ENCODE measurements at places on chromosomes 4 and X.

DNA sequence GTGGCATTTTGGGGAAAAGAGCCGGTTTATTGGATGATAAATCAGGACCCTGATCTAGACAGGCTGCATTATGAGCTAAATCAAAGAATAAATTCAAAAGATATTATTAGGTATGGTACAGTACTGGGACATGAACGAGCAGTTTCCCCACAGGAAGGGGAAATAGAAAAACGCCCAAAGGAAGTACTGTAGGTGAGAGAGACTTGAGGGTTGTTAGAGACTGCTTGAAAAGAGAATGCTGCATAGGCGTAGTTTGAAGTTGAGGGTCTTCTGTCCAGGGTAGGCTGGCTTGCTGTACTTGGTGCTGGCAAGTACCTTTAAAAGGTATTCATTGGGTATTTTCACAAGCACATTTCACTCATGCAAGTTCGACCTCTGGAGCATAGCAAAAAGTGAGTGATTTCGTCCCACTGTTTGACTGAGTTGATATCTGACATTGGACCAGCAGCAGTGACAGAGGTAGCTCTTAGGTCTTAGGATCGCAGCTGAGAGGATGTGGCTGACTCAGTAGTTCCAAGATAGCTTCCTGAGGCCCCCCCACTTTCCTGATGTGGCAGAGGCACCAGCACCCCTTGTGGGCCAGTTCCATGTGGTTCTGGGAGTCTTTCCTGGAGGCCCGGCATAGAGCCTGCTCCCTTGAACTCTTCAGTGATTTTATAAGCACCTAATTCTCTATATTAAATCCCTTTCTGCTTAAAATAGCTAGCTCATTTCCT, 64.3 kb downstream of the TMEM131L start:
- DNase-seq = no peak

GRCh38 chr4:95167805-95168204, 381.0 kb downstream of the UNC5C start:
- DNase-seq = no peak

DNA sequence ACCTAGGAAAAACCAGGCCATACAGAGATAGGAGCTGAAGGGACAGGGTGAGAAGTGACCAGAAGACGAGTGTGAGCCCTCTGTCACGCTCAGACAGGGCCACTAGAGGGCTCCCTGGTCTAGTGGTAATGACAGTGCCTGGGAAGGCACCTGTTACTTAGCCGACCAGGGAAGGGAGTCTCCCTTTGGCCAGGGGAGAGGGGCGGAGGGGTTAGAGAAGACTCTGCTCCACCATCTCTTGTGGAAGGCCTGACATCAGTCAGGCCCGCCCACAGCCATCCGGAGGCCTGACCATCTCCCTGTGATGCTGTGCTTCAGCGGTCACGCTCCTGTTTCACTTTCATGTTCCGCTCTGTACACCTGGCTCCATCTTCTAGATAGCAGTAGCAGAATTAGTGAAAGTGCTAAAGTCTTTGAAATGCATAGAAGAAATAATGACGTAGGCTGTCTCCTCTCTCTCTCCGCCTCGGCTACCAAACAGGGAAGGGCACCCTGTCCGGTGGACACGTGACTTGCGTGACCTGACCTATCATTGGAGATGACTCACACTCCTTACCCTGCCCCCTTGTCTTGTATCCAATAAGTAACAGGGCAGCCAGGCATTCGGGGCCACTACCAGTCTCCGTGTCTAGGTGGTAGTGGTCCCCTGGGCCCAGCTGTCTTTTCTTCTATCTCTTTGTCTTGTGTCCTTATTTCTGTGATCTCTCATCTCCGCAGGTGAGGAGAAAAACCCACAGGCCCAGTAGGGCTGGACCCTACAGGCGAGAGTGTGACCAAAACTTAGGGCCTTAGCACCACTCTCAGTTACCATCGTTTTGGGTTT, 26.7 kb downstream of the HTT-AS start:
- DNase-seq = peak; percentile 57

DNA sequence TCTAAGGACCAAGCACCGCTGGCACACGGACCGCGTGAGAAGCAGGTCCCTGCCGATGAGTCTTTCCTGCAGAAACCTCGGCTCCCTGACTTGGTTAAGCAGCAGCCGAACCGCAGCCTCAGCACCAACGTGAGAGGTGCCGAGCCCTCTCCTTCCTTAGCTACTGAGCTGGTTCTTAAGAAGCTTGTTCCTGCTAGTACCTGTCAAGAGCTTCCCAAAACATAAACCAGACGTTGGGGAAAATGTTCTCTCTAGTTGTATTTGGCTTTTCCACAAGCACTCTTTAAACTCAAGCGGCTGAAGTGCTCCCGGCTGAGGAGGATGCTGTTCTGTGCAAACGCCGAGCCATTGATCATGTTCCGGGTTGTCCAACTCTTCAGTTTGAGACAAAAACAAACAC, 29.3 kb upstream of the TLR3 start:
- DNase-seq = peak; percentile 10

DNA sequence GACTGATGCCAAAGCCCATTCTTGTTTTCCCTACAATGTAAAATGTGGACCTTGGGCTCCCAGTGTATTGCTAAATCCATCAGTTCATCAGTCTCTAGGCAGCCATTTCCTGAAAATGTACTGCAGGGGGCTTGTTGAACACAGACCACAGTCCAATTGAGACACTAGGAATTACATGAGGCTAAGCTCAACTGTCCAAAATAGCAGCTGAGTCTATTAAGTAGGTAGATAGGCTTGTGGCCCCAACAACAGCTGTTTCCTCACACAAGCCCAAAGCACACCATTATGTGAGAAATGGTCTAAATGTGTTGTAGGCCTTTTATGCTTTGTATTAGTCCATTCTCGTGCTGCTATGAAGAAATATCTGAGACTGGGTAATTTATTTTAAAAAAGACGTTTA, 60.0 kb upstream of the PAK3 start:
- DNase-seq = no peak

DNA sequence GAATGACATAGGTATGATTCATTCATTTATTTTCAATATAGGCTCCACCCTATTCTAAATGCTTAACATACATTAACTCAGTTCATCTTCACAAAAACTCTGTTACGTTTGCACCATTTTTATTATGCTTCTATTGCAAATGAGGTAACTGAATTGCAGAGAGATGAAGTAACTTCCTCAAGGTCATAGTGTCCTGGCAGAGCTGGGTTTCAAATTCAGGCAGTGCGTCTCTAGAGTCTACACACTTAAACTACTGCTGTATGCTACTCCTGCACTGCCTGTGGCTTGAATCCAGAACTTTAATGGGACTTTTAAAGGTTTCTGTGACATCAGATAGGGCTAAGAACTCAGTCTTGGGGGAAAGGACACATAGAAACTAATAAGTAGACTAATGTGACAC, 413.4 kb downstream of the UBE2NL start:
- DNase-seq = no peak

GRCh38 chr4:146059151-146059550, 116.4 kb upstream of the LSM6 start:
- no peak for DNase-seq

Data from cardiac fibroblast (primary cell).